ENCODE measurements at places on chromosomes 2 and 18.

GRCh38 chr2:58054264-58054663, 7.7 kb downstream of the VRK2 start:
- peak; percentile 66 for DNase-seq

- no peak for DNase-seq
Measured at GRCh38 chr2:167844714-167845530, 402.5 kb downstream of the STK39 start.

DNA sequence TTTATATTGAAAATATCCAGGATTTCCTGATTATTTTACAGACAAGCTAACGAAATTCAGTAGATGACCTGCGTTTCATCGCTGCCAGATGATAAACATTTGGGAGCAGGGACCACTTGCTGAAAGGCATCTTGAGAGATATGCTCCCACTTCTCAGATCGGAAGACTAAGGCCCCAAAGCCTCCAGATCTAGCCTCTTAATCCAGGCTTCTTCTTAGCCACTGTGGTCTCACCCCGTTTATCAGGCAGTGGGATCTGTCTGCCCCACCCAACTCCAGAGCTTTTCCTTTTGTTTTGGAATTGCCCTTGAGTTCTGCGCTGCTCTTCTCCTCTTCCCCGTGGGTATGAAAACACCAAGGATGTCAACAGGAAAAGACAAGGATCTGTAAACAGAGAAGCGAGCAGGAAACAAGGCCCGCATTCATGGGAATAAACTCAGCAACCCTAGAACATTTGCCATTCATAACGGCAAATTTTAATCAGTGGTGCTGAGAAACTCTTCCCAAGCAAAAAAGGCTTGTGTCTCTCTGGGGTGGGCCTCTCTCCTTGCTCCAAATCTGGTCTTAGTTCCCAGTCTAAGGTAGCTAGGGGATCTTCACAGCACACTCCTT, 21.4 kb downstream of the MYL12B start:
- no peak for DNase-seq

- peak; percentile 45 for DNase-seq
Measured at GRCh38 chr2:190110131-190110530, 47.6 kb upstream of the MSTN start.

DNA sequence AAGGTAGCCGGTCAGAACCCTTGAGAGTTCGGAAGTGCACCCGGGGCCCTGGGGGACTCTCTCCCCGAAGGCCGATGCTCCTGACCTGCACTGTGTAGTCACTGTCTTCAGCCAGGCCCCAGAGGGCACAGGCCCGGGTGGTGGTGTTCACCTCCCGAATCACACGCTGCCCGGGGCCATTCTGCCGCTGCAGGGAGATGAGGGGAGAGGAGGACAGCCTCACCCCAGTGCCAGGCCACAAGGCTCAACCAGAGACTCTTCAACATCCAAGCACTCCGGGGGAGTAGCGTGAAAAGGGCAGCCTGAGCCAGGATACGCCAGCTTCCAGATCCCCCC, 1.1 kb downstream of the FNDC4 start:
- DNase-seq: no peak

- DNase-seq: no peak
Measured at GRCh38 chr2:228599781-228600180, 418.3 kb upstream of the SPHKAP start.

- no peak for DNase-seq
Measured at GRCh38 chr18:62578980-62579511, 56.2 kb downstream of the ZCCHC2 start.

- no peak for DNase-seq
Measured at GRCh38 chr2:65121-65520, 18.8 kb upstream of the FAM110C start.

DNA sequence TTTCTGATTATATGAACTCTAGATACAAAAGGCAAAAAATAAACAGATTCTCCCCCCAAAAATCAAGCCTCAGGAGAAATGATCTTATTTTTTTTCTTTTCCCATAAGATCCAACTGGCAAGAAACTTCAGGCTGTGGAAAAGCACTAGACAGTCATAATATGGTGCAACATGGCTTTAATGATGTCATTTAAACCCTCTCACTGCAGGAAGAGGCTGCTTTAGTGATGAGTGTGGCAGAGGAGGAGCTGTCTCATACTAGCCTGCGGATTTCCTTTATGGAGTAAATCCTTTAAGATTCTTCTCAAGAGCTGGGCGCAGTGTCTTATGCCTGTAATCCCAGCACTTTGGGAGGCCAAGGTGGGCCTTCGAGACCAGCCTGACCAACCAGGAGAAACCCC, 83.3 kb upstream of the CD28 start:
- DNase-seq: peak; percentile 88

DNA sequence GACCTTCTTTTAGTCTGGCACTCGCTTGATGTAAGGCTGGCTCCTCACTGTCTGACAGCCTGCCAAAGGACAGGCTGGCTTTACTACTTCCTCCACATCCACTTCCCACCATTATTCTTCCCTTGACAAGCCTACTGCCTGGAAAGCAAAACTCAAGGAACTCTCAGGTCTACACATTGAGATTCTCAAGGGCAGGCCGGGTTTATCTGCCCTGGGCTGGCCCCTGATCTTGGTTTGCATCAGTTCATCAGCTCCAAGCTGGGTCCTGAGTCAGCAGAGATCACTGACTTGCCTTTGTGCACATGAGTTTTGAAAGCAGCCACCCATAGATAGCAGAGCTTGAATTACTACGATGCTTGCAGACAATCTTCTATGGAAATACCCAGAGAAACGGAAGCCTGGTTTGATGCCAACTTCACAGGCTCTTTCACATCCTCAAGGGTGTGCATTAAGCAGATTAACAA, 53.9 kb downstream of the KCTD18 start:
- no peak for DNase-seq

GRCh38 chr2:152541712-152542111, 175.5 kb downstream of the PRPF40A start:
- no peak for DNase-seq

- peak; percentile 56 for DNase-seq
Measured at GRCh38 chr2:64646007-64646880, 7.5 kb downstream of the SERTAD2 start.

All from fibroblast of gingiva (primary cell).